ENCODE measurements at places on chromosomes 13 and 19.

GRCh38 chr13:113667771-113668490 lies 912 bp downstream of the GRK1 start:
- no peak for DNase-seq

DNA sequence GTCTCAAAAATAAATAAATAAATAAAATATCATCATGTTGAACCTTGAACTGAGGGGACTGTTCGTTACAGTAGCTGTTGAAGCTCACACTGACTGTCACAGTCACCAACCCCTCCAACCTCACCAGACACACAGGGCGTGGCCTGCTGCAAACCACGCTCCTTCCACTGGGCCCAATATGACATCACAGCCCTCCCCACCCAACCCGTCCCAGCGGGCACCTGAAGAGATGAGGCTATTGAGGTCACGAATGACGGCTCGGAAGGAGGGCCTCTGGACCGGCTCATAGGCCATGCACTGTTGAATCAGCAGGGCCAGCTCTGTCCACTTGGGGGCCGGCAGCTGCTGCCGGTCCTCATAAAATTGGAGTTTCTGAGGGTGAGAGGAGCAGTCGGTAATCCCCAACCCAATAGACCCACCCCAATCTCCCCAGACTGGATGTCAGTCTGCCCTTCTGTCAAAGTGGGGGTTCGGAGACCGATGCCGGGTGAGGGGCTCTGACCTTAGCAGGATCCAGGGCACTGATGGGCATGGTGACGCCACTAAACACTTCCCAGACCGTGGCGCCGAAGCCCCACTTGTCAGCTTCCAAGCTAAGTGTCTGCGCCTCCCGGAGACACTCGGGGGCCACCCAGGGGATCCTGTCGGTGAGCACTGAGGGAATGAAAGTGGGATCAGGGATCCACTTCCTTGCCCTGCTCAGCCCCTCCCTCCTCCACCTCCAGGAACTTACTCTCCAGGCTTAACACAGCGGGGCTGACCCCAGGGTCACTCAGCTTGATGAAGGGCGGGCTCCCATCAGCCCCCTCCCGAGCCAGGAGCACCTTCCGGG lies 13.2 kb downstream of the JAK3 start:
- no peak for DNase-seq

GRCh38 chr13:33537026-33537425 lies 251.5 kb upstream of the STARD13 start:
- no peak for DNase-seq

- no peak for DNase-seq
Observed at GRCh38 chr13:38662362-38662761, 24.5 kb upstream of the FREM2 start.

DNA sequence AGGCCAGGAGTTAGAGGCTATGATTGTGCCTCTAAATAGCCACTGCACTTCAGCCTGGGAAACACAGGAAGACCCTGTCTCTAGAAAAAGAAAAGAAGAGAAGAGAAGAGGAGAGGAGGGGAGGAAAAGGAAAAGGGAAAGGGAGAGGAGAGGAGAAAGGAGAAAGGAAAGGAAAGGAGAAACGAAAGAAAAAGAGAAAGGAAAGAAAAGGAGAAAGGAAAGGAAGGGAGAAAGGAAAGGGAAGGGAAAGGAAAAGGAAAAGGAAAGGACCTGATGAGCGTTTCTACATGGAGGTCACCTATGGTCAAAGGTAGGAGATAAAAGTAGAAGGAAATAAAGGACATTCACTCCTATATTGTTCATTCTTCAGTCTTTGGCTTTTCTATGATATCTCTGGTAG lies 109.1 kb upstream of the TRPC4 start:
- no peak for DNase-seq

- DNase-seq = no peak
Observed at GRCh38 chr13:98941126-98941525, 36.7 kb downstream of the DOCK9 start.

GRCh38 chr19:8904597-8904996 lies 72.4 kb downstream of the MBD3L1 start:
- no peak for DNase-seq

DNA sequence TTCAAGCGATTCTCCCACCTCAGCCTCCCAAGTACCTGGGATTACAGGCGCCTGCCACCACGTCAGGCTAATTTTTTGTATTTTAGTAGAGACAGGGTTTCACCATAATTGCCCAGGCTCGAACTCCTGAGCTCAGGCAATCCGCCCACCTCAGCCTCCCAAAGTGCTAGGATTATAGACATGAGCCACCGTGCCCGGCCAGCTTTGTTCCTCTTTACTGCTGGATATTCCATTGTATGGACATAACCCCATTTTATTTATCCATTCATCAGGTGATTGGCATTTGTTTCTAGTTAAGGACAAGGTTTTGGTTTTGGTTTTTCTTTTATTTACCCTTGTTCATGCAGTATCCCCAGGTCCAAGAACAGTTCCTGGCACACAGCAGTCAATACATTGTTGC lies 4.1 kb upstream of the RPS9 start:
- no peak for DNase-seq

- no peak for DNase-seq
Observed at GRCh38 chr19:51710163-51710562, 13.6 kb downstream of the HAS1 start.

DNA sequence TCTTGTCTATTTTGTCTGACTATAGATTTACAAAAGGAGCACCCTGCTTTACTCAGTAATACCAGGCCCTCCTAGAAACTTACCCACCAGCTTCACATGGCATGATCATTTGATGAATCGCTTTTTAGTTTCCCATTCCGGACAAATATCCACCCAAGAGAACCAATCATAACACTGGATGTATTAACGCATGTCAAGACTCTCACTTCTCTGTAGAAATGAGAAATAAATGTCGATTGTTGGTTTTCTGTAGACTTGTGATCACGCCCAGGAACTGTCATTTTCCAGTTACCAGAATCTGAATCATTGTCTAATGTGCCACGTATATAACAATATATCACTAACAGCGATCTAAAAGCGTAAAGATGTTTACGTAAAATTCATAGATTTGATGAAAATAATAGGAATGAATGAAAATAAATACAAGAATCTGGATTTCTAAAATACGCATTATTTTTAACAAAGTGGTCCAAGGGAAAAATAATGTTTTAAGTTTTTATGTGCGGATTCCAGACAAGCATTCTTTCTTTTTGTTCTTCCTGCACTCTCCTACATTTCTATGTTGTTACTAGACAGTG lies 14.0 kb downstream of the CDX2 start:
- no peak for DNase-seq

GRCh38 chr19:12789098-12789903 lies 2.0 kb upstream of the JUNB start:
- no peak for DNase-seq

GRCh38 chr19:8004723-8005513 lies 523 bp downstream of the ELAVL1 start:
- no peak for DNase-seq

DNA sequence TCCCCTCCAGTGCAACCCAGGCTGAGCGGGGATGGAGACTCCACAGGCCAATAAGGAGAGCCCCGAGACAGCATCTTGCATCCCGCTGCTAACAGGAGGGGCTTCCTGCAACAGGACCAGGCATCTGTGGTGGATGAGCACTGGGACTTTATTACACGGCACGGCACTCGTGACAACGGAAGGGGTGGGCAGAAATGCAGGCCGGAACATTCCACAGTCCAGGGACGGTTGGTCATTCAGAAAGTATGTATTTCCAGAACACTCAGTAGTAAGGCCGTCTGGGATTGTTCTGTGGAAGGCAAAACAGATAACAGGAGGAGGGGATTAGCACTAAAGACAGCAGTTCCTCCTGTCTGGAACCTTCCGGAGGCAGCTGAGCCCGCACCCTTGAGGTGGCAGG lies 3.3 kb upstream of the TM6SF2 start:
- DNase-seq = no peak

GRCh38 chr13:32448972-32449371 lies 21.0 kb upstream of the N4BP2L1 start:
- DNase-seq = no peak

- no peak for DNase-seq
Observed at GRCh38 chr13:46586751-46587514, 34.0 kb downstream of the LRCH1 start.

DNA sequence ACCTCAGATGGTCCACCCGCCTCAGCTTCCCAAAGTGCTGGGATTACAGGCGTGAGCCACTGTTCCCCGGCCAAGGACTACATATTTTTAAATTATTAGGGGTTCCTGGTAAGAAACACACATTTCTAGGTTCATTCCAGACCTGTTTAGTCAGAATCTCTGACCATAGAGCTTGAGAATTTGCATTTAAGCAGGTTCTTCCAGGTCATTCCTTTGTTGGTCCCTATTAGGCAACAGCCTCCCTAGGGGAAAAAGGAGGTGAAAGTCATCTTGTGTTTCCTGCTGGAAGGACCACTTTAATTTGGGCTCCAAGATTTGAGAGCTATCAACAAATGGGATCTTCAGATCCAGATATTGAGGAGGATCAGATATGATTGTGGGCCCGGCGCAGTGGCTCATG lies 16.3 kb downstream of the S1PR2 start:
- DNase-seq = no peak

- no peak for DNase-seq
Observed at GRCh38 chr13:73722120-73722519, 412.1 kb downstream of the KLF12 start.

DNA sequence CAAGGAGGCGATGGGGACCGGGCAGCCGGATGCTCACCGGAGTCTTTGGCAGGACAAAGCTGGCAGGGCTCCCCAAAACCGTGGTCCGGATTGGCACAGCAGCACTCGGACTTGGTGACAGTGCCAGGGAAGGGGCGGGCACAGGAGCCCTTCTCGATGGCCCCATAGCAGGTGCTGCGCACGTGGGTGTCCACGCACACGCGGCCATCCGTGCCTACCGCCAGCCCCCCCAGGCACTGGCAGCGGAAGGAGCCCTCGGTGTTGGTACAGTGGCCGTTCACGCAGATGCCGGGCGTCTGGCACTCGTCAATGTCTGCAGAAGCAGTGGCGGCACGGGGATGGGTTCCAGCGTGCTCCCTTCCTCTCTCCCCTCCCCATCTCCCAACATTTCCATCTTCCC lies 17.9 kb downstream of the FBN3 start:
- no peak for DNase-seq

- no peak for DNase-seq
Observed at GRCh38 chr19:39833464-39834286, at the start of gene DYRK1B. Gene DYRK1B, minus strand, starts transcription at chr19:39834162. Its CDS starts 2,295 bp downstream, at chr19:39831867.

GRCh38 chr19:45276284-45276687 lies 25.2 kb downstream of the MARK4 start:
- no peak for DNase-seq

DNA sequence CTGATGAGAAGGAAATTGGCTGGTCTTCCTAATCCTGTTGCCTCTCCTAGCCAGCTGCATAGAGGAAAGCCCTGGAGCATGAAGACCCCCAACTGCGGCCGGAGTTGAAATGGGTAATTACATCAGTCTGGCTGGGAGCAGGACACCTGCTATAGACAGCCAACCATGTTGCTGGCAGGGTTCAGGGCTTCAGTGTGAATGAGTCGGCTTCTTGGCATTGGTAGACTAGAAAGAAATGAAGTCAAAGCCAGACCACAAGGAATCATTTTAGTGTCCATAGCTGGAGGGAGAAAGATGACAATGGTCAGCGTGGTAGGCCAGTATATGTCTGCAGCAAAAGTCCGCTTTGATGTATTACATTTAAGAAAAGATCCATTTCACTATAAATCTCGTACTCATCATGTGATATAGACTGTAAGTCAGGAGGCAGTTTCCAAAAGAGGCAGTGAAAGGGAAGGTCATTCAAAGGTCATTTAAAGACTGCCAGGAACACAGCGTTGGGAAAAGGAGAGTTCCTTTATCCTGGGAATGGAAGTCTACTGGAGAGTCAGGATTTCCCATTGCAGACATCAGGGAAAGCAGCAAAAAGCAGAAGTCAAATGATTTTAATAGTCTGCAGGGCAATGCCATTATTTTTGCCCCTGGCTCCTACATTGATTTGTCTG lies 262.7 kb downstream of the DNAJC15 start:
- no peak for DNase-seq

- DNase-seq = peak; percentile 15
Observed at GRCh38 chr19:27966390-27966816, 1246.5 kb downstream of the UQCRFS1 start.

DNA sequence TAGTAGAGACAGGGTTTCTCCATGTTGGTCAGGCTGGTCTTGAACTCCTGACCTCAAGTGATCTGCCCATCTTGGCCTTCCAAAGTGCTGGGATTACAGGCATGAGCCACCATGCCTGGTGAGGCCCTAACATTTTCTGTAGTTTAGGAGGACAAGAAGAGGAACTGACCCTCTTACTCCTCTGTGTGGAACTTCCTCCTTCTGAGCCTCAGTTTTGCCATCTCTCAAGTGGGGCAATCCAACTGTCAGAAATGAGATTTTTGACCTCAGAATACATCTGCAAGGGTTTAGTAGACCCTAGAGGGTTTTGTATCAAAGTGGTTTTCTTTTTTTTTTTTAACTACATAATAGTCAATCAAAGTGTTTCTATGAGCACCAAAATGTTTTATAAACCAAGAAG lies 2.4 kb downstream of the DKKL1 start:
- no peak for DNase-seq

DNA sequence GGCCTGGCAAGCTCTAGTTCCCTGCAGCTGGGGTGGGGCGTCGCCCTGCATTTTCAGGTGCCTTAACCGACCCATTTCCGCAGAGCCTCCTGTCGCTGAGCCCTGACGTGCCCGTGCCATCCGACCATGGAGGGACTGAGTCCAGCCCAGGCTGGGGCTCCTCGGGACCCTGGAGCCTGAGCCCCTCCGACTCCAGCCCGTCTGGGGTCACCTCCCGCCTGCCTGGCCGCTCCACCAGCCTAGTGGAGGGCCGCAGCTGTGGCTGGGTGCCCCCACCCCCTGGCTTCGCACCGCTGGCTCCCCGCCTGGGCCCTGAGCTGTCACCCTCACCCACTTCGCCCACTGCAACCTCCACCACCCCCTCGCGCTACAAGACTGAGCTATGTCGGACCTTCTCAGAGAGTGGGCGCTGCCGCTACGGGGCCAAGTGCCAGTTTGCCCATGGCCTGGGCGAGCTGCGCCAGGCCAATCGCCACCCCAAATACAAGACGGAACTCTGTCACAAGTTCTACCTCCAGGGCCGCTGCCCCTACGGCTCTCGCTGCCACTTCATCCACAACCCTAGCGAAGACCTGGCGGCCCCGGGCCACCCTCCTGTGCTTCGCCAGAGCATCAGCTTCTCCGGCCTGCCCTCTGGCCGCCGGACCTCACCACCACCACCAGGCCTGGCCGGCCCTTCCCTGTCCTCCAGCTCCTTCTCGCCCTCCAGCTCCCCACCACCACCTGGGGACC lies 1.2 kb downstream of the ZFP36 start:
- DNase-seq = peak; percentile 13

- no peak for DNase-seq
Observed at GRCh38 chr19:6378041-6378440, 2.3 kb upstream of the PSPN start.

- no peak for DNase-seq
Observed at GRCh38 chr19:39237200-39238184, 7.3 kb downstream of the IFNL3 start.

- DNase-seq = no peak
Observed at GRCh38 chr13:44373601-44374347, at the start of gene SERP2. Gene SERP2, plus strand, starts transcription at chr13:44373824. Its CDS starts 202 bp downstream, at chr13:44374026.

GRCh38 chr19:40815223-40815622 lies 16.2 kb downstream of the EGLN2 start:
- DNase-seq = no peak

DNA sequence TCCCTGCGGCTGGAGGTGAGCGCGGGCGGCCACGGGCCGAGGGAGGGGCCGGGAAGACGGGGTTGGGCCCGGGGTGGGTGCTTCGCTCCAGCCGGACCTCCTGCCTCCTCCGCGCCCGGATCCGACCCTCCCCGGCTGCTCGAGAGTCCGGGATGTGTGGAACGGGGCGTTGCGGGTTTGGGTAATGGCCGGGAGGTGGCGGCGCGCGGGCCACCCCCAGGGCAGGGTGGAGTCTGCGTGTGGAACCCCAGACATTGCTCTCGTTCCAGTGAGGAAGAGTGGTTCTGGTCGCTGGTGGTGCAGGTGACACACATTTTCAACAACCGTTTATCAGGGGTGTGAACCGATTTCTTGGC lies 38.8 kb downstream of the ARHGEF7 start:
- peak; percentile 66 for DNase-seq

All from AML-193 (cell line).